ENCODE measurements at places on chromosomes 2 and 18.

- no peak for DNase-seq
Observed at GRCh38 chr2:12543978-12544558, 172.7 kb upstream of the TRIB2 start.

- DNase-seq = no peak
Observed at GRCh38 chr2:109497463-109497862, 116.3 kb downstream of the SEPTIN10 start.

DNA sequence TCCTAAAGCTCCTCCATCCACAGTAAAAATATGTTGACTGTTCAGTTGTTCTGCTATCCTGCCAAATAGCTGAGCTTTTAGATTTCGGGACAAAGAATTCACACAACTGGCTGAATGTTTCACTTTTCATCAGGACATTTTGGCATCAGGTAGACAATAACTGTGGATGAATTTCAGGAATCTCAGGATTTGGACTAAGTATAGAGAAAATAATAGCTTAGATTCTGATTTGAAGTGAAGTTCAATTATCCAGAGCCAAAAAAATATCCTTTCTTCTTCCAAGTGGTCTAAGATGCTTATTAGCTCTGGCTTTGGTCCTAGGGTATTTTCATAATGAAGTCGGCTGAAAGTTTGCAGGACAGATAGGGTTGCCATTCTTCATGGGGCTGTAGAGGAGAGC is 16.1 kb downstream of the KCNE4 start:
- DNase-seq = no peak

GRCh38 chr2:37501113-37501512 is 156.7 kb downstream of the QPCT start:
- DNase-seq = no peak

- no peak for DNase-seq
Observed at GRCh38 chr2:236521556-236521955, 48.1 kb upstream of the ACKR3 start.

GRCh38 chr2:46967990-46968647 is 52.5 kb upstream of the MCFD2 start:
- DNase-seq = no peak

GRCh38 chr2:13260402-13260801 is 543.7 kb downstream of the TRIB2 start:
- no peak for DNase-seq

DNA sequence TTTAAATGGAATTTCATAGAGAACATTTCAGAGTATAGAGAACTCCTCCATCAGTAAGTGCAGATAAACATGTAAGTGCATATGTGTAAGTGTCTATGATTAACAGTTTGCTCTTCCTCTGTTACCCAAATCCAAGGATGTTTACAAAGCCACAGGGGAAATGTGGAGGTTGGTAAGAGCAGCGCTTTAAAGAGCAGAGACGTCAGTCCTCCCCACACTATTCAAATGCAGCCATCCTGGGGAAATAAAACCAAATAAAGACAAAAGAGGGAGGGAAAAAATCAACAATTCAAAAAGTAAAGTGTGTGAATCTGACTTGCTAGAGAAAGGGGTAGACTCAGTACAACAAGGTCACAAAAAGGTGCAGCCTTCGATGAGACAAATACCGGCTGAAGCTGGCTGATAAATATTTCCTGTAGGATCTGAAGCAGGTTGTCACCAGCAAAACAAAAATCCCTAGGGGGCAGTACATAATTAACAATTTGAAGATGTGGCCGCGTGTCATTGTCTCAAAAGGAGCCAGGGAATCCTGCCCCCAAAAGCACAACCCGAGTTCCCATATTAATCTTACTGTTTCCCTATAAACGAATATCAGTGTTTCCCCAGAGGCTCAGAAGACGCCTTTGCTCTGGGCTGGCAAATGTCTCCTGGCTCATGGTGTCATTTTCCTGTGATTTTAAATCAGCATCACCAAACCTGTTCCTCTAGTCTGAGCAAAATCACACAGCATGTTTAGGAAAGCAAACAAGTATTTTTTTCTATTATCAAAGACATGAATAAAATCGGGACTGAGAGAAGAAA is 216.5 kb downstream of the CDCA7 start:
- no peak for DNase-seq

GRCh38 chr2:71466301-71467179 is 13.2 kb downstream of the DYSF start:
- no peak for DNase-seq

GRCh38 chr18:55857956-55858355 is 270.0 kb upstream of the TCF4 start:
- DNase-seq = no peak

DNA sequence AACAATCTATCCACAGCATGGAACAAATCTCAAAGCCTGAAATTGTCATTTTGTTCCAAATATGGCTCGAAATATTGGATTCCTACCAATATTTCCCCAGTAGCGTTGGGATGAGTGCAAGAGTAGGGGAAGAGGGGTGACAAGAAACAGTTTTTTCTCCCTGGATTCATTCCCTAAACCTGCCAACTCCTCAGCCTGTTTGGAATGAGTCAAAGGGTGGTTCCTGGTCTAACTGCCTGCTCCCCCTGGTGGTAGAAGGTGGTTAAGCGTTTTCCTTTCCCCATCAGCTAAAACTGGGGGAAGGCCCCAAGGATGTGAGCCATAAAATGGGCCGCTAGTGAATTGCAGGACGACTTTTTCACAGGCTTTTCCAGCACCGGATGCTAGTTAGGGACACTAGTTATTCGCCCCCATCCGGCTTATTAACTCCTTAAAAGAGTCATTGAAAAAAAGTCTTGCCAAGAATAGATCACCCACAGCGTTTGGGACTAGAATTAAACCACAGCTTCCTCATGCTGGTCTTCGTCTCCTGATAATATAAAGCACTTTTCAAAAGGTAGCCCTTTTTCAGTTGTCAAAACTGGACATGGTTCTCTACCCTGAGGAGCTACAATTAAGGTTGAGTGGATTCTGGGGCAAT is 72.5 kb downstream of the DHRS9 start:
- no peak for DNase-seq

DNA sequence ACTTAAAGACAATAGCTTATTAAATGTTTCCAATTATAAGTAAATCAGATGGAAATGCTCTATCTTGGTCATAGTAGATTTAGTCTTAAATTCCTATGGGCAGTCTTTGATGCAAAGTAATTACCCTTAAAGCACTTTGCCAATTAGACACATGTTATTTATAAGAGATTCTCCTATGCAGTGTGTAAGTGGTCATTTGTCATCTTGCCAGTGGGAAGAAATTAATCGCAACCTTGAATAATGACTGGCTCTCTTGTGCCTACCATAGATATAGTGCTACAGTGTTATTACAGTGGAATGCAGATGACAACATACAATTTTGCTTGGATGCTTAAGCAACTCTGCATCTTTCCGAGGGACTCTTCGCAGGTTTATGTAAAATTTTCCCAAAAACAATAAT is 311.0 kb upstream of the THUMPD2 start:
- DNase-seq = no peak

DNA sequence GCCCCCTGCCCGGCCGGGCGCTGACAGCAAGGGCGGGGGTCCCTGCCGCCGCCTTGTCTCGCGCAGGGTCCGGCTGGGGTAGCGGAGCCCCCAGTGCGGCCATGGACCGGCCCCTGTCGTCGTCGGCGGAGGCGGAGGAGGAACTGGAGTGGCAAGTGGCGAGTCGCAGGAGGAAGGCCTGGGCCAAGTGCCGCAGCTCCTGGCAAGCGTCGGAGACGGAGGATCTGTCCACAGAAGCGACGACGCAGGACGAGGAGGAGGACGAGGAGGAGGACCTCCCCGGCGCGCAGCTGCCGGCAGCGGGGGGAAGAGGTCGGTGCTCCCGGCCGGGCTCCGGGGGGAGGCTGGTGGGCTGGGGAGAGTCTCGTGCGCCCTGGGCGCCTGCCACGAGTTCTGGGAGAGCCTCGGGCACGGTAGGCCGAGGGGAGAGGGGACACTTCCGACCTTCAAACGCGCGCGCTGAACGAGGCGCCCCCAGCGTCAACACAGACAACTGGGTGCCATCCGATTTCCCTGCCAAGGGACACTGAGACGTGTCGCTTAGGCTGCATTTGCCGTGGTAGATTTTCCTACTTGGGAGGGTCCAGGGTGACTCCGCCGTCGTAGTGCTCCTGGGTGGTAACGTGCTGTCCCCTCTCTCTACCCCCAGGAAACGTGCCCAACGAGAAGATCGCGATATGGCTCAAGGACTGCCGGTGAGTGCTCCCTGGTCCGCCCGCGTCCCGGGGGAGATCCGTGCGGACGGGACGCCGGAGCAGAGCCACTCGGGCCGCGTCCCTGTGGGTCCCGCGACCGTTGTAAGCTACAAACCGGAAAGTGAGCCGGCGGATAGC is 652 bp downstream of the ITPRID2 start:
- DNase-seq = peak; percentile 78

- DNase-seq = no peak
Observed at GRCh38 chr2:143706354-143706753, 577.1 kb downstream of the ARHGAP15 start.

GRCh38 chr2:239912938-239913635 is 112.1 kb downstream of the NDUFA10 start:
- DNase-seq = no peak

Measured in anterior cingulate cortex (tissue), 58 donors.